ENCODE measurements at places on chromosomes 12 and 14.

GRCh38 chr12:111121840-111122239, 201.5 kb upstream of the MYL2 start:
- DNase-seq, result no peak

DNA sequence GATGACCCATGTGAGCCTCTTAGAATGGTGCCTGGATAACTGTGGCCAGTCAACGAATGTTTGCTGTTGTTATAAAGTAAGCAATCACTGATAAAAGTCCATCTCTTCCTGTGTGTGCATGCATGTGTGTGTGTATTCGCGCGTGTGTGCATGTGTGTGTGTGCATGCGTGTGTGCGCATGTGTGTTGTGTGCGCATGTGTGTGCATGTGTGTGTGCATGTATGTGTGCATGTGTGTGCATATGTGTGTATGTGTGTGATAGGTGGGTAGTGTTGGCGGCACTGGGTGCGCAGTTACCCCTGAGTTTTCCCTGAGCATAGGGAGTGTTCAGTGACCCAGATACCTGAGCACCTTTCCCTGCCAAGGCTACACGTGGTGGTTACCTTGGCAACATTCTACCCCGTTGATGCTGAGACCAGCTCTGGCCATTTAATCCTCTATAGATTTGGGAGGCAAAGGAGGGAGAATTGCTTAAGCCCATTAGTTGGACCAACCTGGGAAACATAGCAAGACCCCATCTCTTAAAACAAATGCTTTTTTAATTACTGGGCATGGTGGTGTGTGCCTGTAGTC, 137.8 kb downstream of the SLC15A4 start:
- no peak for DNase-seq

DNA sequence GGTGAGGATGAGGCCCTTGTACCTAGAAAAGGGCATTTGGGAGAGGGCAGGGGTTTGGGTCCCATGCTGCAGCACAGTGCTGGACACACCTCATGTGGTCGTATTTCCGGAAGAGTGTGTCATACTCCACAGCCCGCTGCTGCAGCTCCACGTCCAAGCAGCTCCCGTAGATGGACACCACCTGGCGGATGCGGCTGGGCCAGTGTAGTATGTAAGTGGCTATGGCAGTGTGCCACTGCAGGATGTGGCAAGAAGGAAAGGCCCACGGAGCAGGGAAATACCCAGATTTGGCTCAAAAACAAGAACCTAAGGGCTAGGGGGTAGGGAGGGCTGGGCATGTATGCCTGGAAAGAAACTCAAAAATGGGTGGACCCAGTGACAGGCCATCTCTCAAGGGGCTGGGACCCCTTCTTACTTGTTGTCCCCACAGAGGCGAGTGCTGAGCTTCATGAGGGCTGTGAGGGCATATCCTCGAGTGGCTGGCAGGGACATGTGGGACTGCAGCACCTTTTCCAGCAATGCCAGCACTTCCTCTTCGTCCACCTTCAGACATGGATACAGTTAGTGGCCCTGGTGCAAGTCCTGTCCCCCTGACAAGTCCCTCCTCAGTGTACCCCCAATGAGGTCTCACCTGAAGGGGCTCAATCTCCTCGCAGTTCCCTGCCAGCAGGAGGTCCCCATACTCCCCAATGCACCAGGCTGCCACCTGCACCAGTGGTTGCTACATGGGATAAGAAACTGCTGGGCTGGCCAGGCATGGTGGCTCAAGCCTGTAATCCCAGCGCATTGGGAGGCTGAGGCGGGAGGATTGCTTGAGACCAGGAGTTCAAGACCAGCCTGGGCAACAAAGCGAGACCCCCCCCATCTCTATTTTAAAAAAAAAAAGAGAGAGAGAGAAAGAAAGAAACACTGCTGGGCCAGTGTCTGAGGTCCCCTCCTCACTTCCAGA, 5.4 kb downstream of the AP1G2 start:
- DNase-seq, result no peak

- DNase-seq, result no peak
Measured at GRCh38 chr12:98418357-98419075, 96.9 kb upstream of the TMPO start.

DNA sequence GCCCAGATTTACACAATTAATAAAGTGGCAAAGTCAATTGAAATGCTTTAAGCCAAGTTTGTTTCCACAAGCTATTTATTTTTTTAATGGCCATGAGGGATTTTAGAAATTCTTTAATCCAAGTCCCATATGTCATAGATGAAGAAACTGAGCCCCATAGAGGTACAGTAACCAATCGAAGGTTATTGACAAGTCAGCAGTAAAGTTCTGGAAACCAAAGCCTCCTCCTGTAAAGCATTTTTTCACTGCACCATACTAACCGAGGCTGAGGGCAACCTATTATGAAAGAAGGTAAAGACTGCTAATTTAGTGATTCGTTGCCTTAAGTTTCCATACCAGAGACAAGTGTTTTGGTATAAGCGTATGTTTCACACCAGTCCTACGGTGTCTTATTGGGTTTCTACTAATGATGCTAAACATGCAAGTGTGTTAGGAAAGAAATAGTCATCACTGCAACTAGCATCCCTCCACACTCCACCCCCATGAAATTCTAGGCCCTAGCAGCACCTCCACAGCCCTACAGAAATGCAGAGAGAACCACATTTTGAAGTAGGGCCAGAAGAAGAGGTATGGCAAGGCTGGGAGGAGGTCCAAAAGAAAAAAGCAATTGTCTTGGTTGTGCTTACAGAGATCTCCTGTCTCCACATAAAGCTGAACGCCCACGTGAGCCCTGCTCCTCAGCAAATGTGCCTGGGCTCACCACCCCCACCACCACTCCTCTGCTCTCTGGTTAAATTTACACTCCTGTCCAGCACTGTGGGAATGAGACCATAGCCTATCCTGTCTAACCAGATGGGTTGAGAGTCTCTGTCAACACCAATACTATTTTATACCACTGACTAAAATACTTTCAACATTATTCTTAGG, 271.1 kb upstream of the G2E3 start:
- DNase-seq, result no peak

DNA sequence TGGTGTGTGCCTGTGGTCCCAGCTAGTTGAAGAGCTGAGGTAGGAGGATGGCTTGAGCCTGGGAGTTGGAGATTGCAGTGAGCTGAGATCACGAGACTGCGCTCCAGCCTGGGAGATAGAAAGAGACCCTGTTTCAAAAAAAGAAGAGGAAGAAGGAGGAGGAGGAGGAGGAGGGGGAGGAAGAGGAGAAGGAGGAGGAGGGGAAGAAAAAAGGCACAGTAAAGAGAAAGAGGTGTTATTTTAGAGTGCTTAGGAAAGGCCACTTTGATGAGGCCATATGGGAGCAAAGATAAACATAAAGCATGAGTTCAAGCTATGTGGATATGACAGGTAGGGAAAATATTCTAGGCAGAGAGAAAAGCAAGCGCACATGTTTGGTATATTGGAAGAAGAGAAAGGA, 154.1 kb upstream of the BTG1 start:
- no peak for DNase-seq

DNA sequence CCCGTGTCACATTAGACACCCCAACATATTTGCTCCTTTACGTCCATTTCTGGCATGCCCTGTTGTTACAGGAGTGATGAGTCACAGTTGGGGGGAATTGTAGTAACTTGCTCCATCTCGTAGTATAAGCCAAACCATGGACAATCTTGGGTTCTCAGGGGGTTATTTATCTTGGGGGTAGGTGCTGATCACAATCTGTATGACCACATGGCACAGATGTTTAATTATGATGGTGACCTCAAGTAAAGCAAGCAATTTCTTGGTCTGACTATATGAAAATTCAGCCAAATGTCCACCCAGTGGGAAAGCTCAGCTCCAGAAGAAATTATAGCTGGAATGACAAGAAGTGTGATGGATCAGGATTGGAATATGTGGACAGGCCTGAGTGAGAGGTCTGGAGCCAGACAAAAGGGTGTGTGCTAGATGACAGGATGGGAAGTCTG, 32.1 kb upstream of the STON2 start:
- DNase-seq, result no peak

GRCh38 chr14:21334202-21334906, 49.5 kb downstream of the SUPT16H start:
- DNase-seq, result no peak

GRCh38 chr12:66735275-66735674, 56.4 kb upstream of the GRIP1 start:
- no peak for DNase-seq

DNA sequence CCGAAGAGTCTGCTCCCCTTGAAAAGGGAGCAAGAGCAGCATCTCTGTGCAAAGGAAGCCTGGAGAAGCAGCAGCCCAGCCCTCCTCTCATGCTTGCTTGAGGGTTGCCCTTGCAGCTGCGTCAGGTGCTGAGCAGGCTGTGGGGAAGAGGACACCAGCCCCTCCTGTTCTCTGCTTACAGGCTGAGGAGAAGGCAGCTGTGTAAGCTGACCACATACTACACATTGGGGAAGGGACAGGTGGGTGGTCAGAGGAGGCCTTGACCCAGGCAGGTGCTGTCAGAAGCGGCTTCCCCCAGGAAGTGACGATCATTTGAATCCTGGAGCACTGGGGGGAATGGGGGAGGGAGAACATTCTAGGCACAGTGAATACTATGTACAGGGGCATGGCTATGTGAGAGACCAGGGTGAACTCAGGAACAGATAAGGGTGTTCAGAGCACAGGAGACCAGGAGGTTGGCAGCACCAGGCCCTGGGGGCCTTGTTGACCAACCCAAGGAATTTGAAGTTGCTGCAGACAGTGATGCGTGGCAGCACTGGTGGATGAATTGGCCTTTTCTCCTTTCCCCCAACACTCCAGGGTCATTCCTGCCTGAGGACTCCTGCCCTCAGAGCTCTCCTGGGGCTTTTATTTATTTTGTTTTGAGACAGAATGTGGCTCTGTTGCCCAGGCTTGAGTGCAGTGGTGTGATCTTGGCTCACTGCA, 2.7 kb upstream of the KLC1 start:
- no peak for DNase-seq

GRCh38 chr14:61611880-61612630, 83.3 kb upstream of the HIF1A start:
- DNase-seq, result no peak

- DNase-seq, result no peak
Measured at GRCh38 chr12:58873496-58873895, 46.8 kb downstream of the LRIG3 start.

- DNase-seq, result no peak
Measured at GRCh38 chr12:92707926-92708325, 5.1 kb downstream of the PLEKHG7 start.

DNA sequence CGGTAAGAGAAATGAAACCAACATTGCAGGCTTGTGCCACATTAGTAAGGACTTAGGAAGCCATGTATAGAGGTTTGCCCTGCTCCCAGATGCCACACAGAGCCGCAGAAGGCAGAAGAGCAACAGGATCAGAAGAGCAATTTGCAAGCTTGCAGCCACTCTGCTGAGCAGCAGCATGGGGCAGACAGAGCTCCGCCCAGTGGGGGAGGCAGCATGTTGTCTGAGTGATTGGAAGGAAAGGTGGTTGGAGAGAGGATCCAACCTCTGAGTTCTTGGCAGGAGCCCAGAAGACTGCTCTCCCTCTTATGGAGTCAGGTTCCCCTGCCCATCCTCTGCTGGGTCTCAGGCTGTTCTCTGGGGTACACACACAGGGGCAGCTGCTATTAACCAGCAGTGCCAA, 2.3 kb upstream of the KRT6A start:
- no peak for DNase-seq

DNA sequence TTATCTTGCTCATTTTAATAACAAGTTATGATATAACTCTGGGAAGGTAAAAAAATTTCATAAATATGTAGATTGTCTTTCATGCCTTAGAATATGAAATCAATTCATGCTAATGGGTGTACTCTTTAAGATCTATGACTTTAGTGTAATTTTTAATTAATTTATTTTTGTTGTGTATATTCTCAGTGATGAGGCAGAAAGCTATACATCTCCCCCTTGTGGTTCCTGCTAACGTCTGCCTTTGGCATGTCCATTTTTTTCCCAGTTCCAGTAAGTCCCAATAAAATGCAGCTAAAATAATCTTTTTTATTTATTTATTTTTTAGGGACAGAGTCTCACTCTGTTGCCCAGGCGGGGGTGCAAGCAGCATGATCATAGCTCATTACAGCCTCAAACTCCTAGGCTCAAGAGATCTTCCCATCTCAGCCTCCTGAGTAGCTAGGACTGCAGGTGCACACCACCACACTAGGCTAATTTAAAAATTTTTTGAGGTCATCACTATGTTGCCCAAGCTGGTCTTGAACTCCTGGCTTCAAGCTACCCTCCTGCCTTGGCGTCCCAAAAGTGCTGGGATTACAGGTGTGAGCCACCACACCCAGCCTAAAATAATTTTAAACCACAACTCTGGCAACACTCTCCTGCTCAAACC, 3.3 kb upstream of the CHURC1 start:
- no peak for DNase-seq

GRCh38 chr12:69102856-69103255, 136.5 kb upstream of the CPSF6 start:
- DNase-seq, result no peak

DNA sequence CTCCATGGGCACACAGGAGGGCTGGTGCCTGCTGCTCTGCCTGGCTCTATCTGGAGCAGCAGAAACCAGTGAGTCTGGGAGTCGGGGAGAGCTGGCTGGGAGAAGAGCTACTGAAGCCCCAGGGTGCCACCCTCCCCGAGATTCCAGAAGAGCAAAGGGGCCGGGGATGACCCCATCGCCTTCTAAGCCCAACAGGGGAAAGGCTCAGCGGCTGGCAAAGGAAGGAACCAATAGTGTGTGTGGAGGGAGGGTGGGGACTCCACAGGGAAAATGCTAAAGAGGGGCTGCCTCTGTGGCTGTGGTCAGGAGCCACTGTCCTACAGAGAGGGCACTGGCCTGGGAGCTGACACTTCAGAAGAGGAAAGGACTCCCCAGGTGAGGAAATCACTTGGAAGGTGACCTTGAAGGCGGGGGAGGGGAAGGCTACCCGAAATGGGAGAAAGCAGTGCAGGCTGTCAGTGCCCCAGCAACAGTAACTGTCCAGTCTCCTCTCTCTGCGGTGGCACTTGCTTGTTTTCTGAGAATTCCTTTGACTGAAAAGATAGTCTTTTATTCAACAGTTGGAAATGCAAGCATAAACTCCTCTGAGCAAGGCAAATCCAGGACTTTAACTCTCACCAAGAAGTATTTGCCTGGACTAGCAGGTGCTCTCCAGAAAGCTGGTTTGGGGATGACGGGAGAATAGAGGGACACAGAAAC, 552 bp downstream of the TAPBPL start:
- no peak for DNase-seq

GRCh38 chr14:23160924-23161522, 22.4 kb downstream of the SLC7A8 start:
- peak; percentile 41 for DNase-seq
